ENCODE measurements at places on chromosomes 16 and 17.

DNA sequence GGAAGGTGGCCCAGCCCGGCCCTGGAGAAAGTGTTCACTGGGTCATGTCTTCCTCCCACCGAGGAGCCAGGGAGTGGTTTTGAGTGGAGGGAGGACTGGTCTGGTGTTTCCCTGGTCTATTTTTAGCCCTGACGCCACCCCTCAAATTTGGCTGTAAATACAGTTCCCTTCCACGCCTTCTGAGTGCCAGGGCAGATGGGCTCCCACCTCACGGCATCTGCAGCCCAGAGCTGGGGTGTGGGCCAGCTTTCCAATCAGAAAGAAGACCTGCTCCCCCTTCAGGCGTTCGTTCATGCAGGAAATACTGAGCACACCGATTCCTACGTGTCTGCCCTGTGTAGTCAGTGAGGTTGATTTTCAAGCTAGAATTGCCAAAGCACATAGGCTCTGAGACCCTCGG, 53.7 kb downstream of the SNX20 start:
- DNase-seq: peak; percentile 49

- no peak for DNase-seq
Observed at GRCh38 chr16:75761108-75761507, 34.8 kb upstream of the CPHXL start.

DNA sequence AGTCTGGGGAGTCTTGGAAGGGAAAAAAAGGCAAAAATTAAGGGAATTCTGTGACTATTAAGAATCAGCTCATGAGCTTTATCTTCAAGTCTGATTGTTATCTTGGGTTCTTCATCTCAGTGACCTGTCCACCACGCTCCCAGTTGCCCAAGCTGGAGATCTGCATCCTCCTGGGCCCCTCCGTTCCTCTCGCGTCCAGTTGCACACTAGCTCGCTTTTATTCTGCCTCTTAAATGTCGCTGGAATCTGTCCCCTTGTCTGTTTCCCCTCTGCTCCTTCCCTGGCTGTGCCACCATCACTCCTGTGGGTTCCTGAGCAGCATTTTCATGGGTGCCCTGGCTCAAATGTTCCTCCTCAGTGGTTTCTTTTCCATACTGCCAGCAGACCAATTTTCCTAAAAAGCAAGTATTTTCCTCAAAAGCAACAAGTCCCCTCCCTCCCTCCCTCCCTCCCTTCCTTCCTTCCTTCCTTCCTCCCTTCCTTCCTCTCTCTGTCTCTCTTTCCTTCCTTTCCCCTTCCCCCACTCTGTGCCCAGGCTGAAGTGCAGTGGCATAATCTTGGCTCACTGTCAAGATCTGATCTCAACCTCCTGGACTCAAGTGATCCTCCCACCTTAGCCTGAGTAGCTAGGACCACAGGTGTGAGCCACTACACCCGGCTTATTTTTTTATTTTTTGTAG, 1.4 kb downstream of the ENDOV start:
- DNase-seq: no peak

DNA sequence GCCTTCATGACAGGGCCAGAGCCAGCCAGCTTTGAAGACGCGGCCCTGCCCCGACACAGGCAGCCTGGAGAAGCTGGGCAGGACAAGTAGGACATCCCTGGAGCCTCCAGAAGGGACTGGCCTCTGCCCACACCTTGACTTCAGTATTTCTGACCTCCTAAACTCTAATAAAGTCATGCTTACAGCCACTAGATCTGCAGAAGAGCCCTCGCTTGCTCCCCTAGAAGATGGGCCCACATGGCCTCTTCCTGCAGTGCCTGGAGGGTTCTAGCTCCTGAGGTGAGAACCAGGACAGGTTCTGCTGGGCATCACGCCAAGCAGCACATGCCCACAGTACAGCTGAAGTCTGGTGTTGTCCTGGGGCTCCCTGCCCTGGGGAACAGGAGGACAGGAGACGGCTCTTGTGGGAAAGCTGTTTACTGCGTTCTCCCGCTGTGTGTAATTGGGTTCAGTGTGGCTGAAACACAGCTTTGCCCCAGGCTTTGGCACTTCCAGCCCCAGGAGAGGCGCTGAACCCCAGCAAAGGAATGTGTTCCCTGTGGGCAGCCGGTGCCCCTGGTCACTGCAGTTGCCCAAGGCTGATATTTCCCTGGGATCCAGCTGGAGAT, 2.6 kb downstream of the APRT start:
- no peak for DNase-seq

- no peak for DNase-seq
Observed at GRCh38 chr16:73206151-73206707, 158.3 kb upstream of the ZFHX3 start.

GRCh38 chr17:30433514-30433913, 43.7 kb upstream of the GOSR1 start:
- no peak for DNase-seq

DNA sequence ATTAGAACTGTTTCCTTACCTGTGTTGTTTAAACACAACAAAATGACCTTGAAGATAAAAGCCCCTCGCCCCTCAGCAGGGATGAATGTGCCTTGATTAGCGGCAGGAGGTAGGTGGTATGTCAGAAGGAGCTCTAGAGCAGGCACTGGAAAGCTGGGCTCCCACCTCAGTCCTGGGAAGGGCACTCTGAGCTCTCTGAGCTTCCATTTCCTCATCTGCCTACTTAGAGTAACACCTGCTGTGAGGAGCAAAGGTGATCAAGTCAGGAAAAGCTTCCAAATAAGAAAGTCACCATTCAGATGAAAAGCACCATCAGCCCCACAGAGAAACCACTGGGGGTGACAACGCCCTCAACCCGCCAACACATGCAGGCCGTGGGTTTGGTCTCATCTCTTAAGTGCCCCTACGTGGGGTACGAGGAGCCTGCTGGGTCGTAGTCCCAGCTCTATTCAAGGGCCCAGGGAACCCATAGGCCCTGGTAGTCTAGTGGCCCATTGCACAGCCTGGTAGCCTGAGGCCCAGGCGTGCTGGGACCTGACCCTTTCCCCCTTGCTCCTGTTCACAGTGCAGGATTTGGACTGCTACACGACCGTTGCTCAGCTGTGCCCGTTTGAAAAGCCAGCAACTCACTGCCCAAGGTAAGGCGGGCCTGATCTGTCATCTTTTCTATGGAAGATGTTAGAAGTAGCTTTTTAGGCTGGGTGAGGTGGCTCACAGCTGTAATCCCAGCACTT, 57.3 kb downstream of the CRISPLD2 start:
- no peak for DNase-seq

DNA sequence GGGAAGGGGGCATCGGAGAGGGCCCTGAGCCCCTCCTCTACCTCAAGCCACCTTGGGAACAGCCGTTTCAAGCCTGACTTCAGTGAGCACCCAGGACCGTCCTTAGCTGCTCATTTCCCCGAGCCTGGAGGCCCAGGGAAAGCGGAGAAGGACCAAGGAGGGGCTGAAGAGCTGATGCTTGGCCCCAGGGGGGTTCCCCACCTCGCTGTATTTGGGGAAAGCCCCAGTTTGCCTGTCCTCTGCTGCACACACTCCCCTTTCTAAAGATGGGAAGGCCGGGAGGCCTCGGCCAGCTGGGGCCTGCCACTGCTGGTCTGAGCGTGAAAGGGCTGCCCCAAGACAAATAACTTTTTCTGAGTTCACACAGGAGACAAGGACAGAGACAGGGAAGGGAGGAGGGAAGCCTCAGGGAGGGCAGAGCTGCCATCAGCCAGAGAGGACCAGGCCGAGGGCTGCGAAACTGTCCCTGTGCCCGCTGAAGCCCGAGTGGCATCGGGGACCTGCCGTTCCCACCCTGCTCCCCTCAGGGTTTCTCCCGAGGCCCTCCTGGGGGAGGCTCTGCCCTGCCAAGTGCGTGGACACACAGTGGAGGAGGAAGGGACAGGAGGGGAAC, 11.6 kb downstream of the ZACN start:
- DNase-seq: no peak

DNA sequence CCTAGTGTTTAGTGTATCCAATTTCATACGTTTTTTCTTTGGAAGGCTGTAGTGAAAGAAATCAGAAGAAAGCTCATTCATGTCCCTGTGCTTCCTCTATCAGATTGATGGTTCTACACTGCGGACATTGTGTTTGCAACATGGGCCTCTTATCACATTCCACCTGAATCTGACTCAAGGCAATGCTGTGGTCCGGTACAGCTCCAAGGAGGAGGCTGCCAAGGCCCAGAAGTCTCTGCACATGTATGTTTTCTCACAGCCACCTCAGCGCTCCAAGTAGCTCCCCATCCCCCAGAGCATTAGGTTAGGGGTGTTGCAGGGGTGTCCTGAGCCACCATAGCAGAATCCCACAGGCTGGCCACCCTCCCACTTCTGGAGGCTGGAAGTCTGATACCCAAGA, 25.2 kb downstream of the TMC6 start:
- no peak for DNase-seq

DNA sequence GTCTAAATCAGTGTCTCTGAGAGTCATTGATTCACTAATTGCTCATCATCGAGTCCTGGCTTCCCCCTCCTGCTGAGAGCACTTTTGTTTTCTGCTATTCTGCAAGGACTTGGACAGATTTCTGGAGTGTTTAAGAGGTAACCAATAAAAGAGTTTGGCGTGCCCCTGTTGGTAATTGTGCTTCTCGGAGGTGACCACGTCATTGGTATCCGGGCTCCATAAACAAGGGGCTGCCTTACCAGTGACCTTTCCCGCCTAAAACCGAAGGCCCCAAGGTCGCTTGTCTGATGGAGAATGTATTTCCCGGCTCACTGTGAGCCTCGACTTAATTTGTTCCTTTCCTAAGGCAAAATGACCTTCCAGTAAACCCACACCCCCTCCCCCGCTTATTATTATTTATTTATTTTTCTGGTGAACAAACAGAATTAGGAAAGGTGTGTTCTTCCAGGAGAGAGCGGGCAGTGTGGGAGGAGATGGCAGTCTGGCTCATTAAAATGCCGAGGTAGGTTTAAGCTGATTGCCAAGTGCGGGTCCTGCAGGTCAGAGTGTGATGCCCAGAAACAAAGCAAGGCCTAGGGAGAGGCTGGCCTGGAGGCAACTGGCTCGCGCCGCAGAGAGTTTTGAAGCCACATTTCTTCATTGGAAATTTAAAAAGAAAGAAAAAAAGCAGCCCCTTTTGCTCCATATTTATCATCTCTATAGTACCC, 30.2 kb downstream of the MSI2 start:
- DNase-seq: no peak

DNA sequence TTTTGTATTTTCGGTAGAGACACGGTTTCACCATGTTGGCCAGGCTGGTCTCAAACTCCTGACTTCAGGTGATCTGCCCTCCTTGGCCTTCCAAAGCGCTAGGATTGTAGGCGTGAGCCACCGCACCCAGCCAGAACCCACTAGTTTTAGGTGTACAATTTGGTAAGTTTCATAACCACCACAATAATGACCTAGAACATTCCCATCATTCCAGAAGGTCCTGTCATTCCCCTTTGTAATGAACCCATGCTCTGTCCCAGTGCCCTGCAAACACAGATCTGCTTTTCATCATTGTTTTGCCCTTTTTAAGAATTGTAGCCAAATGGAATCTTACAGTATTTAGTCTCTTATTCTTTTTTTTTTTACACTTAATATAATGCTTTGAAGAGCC, 35.6 kb upstream of the IRF8 start:
- DNase-seq: no peak

DNA sequence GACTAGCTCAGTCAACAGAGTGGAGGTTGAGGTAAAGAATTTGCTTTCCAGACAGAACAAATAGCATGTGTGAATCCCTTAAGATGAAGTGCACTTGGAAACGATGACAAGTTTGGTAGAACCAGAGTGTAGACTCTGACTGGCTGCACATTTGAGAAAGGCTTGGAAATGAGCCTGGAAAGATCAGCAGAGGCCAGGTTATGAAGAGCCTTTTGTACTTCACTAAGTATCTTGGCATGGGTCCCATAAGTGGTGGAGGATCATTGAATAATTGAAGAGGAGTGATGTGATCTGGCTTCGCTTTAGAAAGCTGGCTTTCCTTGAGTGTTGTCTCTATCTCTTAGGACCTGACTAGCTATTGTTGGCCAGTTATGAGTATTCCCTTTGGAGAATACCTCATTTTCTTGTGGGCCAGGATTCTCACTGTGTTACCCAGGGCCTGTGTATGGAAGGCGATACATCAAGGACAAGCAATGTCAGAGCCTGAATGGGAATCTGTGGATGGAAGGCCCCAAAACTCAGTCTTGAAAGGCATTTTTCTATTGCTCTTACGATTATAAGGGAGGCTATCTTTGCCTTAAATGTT, 329.8 kb downstream of the UTP18 start:
- no peak for DNase-seq

DNA sequence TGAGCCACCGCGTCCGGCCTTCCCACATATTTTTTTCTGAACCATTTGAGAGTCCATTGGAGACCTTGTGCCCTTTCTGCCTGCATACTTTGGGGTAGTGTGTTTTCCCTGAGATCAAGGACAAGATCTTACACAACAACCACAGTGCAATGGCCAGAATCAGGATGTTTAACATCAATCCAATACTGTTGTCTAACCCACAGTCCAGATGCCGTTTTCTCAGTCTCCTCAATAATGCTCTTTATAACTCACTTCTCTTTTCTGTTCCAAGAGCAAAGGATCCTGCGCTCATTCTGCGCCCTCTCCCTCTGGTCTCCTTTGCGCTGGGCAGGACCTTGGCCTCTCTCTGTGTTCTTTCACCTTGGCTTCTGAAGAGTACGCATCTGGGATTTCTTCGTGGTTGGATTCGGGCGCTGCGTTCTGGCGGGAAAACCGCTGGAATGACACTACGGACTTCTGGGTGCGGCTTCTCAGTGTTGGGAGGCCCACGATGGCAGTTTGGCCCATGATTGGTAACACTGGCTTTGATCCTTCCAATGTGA, 16.6 kb downstream of the CBX4 start:
- DNase-seq: no peak

- DNase-seq: no peak
Observed at GRCh38 chr16:85473323-85473722, 139.8 kb upstream of the GSE1 start.

GRCh38 chr17:29624586-29624985, 1.9 kb upstream of the CORO6 start:
- DNase-seq: no peak

DNA sequence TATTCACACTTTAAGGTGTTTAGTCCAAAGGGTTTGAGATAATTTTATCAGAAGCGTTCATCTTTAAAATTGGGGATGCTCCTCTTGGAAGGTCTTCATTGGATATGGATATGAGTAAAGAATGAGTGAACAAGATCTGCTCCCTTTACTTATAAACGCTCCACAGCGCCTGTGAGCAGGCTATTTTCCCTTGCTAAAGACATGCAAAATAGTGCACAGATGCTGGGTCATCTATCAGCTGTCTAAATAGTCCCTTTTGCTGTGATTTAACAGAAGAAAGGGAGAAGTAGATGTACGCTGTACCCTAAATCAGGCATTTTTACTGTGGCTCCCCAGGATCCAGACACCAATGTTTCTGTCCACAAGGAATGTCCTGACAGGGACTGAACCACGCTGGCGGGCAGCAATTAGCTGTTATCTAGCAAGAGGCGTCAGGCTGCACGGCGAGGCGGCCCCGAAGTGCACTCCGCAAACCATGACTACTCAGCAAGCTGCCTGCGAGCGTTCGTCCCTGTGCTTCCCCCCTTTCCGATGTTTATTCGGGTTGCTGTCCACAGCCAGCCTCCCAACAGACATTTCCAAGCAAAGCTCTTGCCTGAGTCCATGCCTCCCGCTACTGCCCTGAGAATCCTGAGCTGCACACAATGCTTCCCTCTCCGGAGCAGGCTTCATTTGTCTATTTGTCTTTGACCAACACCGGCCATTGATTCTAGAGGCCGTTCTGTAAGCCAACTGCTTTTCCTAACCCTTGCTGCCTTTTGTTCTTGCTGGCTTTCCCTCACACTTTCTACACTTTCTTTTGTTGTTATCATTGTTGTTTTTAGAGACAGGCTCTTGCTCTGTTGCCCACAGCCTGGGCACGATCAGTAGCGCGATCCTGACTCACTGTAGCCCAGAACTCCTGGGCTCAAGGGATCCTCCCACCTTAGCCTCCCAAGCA, 55.7 kb upstream of the CNEP1R1 start:
- DNase-seq: no peak
